ENCODE measurements at places on chromosomes 13 and 19.

DNA sequence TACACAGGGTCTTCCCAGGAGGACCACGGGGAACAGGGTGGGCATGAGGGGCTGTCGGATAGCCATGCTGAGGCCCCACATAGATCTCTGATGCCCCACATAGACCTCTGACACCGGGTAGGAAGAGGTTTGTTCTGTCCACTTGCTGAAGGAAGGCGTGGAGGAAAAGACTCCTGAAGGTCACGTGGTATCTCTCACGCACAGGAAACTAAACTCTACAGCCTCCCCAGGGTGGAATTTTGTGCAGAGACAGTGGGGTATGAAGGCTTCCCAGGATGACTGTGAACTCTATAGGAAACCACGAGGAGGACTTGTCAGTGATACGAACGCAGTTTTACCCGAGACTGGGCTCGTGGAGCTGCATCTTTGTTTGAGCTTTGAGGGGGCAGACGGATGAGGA, 2.8 kb downstream of the EVI5L start:
- no peak for DNase-seq

- DNase-seq, result no peak
Observed at GRCh38 chr13:113089693-113090414, 15.7 kb upstream of the F7 start.

GRCh38 chr13:23810685-23811240, 78.4 kb downstream of the MIPEP start:
- DNase-seq, result no peak

DNA sequence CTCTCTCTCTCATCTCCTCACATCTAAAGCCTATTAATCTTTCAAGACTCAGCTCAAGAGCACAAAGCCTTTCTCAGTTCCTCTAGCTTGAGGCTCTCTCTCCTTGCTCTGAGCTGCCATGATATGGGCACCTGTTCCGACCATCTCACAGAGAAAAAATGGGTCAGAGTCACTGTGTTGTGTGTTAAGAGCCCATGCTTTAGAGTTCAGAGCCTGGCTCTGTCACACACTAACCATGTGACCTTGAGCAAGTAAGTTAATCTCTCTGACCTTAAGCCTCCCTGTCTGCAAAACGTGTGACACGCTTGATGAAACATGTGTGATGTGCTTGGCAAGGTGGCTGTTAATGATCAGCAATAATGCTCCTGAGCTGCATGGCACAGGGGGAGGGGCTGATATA, 245.2 kb downstream of the DLEU7 start:
- DNase-seq, result no peak

DNA sequence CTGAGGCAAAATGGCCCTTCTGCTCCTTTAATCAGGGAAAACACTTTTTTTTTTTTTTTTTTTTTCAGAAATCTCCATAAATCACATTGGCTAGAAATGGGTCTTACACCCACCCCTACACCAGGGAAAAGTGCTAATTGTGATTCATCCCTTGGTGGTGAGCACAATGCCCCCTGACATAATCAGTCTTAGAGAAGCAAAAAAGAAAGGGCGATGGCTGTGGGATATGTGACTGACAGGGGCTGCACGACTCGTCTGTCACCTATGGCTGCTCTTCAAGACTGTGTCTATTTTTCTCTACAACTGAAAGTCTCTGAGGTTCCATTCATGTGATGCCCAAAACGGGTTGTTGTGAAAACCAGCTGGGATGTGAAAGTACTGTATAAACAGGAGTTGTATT, 3.6 kb upstream of the GPC6 start:
- DNase-seq, result no peak

GRCh38 chr13:80866921-80867320, 526.0 kb upstream of the SPRY2 start:
- DNase-seq, result no peak

GRCh38 chr13:32026623-32027022, 5.0 kb upstream of the FRY start:
- DNase-seq, result no peak

DNA sequence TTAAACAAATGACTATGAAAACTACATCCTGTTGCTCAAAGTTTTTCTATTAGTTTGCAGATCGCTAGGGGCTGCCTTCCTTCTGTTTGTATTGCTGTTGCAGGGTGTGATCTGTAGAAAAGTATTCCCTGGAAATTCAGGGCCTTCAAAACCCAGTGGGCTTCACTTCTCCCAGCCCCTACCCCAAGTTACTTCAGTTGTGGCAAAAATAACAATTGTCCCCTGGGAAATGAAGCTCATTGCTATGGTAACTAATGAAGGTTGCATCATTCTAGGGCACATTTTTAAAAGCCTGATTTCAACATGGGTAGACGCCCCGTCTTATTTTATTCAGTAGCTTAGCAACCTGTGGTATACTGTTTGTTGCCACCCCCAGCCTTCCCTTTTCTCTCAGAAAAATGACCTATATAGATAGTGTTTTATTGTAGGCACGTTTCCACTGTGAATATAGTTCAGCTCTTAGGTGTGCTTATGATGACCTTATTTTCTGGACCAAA, 60.9 kb downstream of the WDFY2 start:
- DNase-seq, result peak; percentile 43

DNA sequence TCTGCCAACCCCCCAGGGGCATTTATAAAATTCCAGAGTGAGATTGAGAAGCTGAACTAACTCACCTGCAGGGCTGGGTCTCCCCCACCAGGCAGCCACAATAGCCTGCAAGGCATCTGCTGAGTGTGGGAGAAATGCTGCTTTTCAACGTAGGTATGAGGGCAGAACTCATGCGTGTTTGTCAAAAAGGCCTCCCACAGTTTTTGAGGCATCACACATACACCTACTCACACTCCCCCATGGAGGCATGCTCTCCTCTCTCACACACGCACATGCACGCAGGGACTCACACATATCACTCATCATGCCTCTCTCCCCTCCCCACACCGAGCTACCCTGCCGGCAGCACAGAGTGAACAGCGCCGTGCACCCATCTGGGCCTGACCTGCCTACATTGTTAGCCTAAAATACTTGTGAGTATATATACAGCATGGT, 390.5 kb downstream of the FGF9 start:
- DNase-seq, result peak; percentile 59

DNA sequence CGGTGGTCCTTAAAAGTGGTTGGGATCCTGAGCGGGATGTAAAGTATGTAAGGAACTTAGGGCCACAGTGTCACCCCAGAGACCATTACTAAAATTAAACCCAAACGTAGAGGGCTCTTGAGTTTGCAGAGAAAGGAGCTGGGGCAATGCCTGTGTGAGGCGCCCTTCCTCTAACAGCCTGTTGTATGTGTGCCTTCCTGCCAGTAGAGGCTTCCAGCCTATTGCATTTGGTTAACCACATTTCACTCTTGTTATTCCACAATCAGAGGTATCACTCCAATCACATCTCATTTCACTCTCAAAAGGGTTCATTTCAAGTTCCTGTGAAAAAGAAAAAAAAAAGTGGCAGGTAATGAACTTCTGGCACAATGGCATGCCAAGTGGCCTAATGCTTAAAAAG, 29.4 kb downstream of the DIAPH3 start:
- no peak for DNase-seq

DNA sequence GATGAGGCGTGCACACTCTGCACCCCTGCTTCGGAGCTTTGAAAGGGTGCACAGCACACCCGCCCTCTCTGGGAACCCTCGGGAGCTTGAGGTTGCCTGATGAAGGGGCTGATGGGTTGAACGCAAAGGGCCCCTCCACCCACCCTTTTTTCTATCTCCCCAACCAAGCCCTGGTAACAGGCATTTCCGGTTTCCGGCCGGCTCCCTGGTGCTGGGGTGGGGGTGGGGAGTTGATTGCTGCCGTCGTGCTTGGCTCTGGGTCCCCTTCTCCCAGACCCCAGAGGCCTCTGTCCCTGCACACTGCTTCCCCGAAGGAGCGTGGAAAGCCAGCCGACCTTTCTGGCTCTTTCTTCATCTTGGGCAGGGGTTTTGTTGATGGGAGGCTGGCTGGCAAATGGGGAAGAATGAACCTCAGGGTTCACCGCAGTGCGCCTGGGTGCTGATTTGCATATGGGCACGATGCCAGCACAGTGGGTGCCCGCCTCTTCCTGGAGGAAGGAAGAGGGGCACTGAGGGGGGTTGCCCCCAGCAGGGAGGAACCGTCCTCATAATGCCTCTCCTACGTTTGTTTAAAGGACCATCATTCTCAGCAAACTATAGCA, 29.1 kb downstream of the VAV1 start:
- peak; percentile 89 for DNase-seq

DNA sequence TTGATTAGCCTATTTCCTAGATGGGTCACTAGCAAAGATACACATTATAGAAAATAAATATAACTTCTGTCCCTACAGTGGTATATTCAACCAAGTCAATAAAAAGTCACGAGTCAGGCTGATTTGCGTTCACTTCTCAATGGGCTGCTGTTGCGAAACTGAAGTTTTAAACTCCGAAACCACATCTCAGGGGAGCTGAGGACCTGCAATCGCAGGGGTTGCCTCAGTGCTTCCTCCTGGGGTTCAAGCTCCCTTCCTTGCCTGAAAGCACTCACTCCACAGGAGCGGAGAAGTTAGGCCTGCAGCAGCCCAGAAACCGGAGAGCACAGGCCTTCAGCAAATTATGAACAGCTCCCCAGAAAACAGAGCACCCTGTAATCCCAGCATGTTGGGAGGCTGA, 39.6 kb downstream of the RAB20 start:
- DNase-seq, result no peak

DNA sequence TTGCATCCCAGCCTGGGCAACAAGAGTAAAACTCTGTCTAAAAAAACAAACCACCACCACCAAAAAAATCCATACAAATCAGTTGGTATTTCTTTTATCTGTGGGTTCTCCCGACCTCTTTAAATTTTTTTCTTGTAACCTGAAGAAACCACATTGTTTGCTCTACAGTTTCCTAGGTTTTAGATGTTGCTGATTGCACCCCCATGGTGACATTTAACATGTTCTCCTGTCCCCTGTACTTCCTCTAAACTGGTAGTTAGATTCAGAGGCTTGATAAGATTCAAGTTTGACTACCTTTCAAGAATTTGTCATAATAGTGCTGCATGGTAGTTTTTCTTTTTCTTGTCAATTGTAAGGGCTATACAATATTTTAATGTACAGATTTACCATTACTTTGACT, 24.0 kb downstream of the ALG5 start:
- no peak for DNase-seq

DNA sequence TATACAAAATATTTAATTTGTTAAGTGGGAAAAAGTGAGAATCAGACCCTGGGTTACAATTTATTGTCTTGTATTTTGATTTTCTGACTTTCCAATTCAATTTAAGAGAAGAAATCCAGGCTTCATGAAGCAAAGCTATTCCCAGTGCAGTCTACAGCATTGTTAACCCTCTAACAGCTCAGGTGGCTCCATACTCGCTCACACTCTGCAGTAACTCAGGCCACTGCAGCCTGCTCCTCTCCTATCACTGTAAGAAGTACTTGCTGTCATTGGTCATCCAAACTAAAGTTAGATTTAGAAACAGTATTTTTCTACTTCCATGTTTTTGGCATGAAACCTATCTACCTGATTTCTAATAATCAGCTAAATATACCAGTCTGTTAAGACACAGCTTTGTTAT, 830.3 kb downstream of the PCDH9 start:
- DNase-seq, result no peak

GRCh38 chr13:110820322-110820721, 94.5 kb downstream of the ANKRD10 start:
- no peak for DNase-seq

- DNase-seq, result no peak
Observed at GRCh38 chr13:44921931-44922758, 67.1 kb downstream of the NUFIP1 start.

DNA sequence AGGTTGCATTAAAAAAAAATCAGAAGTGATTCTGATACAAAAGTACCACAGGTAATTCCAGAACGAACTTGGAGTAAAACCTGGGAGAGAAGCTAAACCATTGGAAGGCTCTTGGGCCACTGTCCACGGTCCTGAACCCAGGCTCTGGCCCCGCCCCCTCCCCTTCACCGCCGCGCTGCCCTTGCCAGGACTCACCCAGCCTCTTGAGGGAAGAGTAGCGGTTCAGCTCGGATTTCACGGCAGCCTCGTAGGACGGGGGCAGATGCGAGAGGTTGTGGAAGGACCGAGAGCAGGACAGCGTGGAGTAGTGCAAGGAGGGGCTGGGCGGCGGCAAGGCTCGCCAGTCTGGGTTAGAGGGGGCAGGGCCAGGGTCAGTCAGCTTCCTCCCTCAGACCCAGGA, 5.7 kb downstream of the SHISA7 start:
- no peak for DNase-seq

- DNase-seq, result no peak
Observed at GRCh38 chr19:42134535-42135070, 2.4 kb upstream of the POU2F2 start.

- no peak for DNase-seq
Observed at GRCh38 chr13:37427843-37428494, 170.6 kb downstream of the POSTN start.

DNA sequence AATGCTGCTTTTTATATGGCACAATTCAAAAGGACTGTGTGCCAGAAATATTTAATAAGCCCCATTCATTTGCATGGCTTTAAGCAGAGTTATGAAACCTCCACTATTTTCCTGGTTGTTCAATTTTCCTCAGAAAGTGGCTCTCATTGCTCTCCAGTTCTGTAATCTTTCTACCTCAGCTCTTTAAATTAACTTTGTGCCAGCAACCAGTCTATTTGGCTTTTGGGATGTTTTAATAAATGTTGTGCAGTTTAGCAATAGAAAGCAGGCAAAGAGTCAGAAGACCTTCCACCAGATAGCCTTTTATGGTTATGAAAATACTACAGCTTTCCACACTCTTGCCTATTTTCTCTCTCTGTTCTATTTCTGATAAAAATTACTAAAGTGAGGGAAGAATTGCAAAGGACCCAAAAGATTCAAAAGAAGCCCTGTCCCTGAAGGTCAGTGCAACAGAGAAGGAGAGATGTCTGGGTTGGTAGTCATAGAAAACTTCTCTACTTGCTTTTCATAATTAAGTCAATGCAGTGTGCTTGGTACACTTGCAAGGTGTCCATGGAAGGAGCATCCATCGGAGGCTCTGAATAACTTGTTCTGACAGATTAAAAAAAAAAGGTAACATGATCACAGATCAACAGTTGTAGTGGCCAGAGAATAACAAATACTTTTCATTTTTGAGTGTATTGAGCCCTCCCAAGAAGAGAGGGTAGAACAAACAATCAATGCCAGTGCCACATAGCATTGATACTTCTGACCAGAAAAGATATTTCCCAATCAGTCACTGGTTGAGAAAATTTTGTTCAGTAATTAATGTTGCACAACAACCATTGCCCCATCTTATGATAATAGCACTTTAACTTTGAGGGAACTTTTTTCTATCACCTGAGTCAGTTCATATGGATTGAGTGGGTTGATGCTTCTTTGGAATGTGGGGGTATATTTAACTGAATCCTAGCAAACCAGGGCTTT, 48.4 kb upstream of the SPRY2 start:
- DNase-seq, result no peak

Data from CD4-positive, alpha-beta T cell treated with Interleukin-6 at 100 ng/mL for 8 hours (primary cell).